CD4-positive, alpha-beta T cell (primary cell): ENCODE measurements at places on chromosomes 11 and 22. TPM values are rescaled to one million over a fixed set of nuclear protein-coding genes. Genes with fewer than 3 reads are reported as not detected.

GRCh38 chr11:34493926-34494595 is 19.5 kb downstream of the ELF5 start:
- no peaks in the 10 kb centered on the region for H3K36me3 ChIP-seq
- peaks cover 2% of the 10 kb centered on the region for H3K27me3 ChIP-seq
- H3K4me3 ChIP-seq = no peak overlapping the region
- DNase-seq = no peak
- H3K4me1 ChIP-seq = no peaks in the 10 kb centered on the region

DNA sequence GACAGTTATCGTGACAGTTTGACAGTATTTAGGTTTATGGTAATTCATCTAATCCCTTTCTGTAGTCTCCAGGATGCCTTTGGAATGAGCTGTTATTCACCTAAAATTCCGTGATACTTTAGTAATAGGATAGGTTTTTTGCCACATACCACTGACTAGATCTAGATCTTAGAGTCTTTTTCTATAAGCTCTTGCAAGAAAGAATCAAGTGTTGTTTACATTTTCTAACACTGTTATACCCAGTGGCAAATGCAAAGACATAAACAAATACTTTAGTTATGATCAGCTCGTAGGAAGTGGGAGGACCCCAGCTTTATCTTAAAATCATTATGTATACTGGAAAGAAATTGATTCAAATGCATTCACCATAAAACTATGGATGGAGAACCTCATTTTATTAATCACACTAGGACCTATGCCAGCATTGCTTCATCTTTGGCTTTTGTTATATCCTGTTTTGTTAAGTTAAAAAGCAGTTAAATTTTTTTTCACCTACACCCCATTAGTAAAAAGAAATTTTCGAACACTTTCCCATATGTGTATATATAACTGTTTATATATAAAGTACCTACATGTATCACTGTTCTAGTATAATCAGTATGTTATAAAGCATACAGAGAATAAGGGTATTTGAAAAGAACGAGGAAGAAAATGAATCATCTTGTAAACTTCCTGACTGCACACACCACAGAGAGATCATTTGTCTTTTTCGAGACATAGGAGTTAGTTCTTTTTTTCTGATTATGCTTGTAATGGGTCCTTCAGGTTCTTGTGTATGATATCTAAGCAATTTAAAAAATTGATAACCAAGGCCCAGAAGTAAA is 60.9 kb downstream of the PDHX start:
- H3K27me3 ChIP-seq = no peaks in the 10 kb centered on the region
- H3K27ac ChIP-seq = no peak overlapping the region
- peaks cover 30% of the 10 kb centered on the region for H3K36me3 ChIP-seq
- no peak for DNase-seq

GRCh38 chr22:42786606-42787356 is 66.1 kb upstream of the A4GALT start:
- no peaks in the 10 kb centered on the region for H3K36me3 ChIP-seq
- no peak for DNase-seq
- H3K4me1 ChIP-seq = no peaks in the 10 kb centered on the region
- H3K4me3 ChIP-seq = no peak overlapping the region
- no peak overlapping the region for H3K27ac ChIP-seq
- no peaks in the 10 kb centered on the region for H3K27me3 ChIP-seq

DNA sequence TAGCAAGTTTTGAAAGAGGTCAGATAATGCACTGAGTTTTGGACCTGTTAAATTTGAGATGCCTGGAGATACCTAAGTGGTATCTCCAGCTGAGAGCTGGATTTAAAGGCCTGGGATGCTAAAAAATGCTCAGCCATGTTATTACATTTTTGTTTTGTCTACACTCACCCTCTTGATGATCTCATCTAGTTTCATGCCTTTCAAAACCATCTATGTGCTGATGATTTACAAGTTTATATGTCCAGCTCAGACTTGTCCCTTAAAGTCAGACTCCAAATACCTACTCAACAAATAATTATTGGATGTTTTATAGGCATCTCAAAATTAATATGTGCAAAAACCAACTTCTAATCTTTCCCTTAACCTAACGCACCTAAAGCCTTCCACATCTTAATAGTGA is 103.6 kb upstream of the OR9G4 start:
- H3K4me3 ChIP-seq = no peak overlapping the region
- no peaks in the 10 kb centered on the region for H3K27me3 ChIP-seq
- H3K4me1 ChIP-seq = no peaks in the 10 kb centered on the region
- no peaks in the 10 kb centered on the region for H3K36me3 ChIP-seq

- no peak overlapping the region for H3K4me3 ChIP-seq
- H3K27me3 ChIP-seq = no peaks in the 10 kb centered on the region
- no peak overlapping the region for H3K27ac ChIP-seq
Measured at GRCh38 chr11:46315033-46315738, 32.1 kb upstream of the DGKZ start.

Gene HMOX1
- 1.5 TPM for total RNA-seq

Gene LINC01488
- not detected for total RNA-seq
